ENCODE measurements at places on chromosomes 12 and 14. TPM values are rescaled to one million over a fixed set of nuclear protein-coding genes. Genes with fewer than 3 reads are reported as not detected.

Gene GYS2
- polyA plus RNA-seq = 0.24 TPM

GRCh38 chr12:26128168-26128567, 3.3 kb upstream of the BHLHE41 start:
- no peak for DNase-seq

DNA sequence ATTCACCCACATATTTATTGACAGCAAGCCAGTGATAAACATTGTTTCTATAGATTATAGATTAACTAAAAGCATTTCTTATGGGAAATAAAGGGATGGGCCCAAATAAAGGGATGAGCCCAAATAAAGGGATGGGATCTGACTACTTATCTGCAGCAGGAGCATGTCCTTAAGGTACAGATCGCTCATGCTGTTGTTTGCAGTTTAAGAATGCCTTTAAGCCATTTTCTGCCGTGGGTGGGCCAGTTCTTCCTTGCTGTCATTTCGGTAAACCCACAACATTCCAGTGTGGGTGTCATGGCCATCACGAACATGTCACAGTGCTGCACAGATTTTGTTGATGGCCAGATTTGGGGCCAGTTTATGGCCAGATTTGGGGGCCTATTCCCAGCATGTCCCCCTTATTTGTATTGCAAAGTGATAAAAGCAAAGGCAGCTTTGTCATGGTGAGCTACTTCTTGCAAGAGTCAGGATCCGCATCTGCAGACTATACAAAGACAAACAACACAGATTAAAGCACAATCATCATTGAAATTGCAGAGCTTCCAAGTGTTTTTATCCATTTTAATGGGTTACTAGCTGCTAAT, 700.7 kb downstream of the LRFN5 start:
- no peak for DNase-seq

- DNase-seq = no peak
Observed at GRCh38 chr12:84661786-84662185, 250.8 kb downstream of the SLC6A15 start.

GRCh38 chr12:10771132-10771733, 31.2 kb downstream of the TAS2R7 start:
- DNase-seq = peak; percentile 25

- no peak for DNase-seq
Observed at GRCh38 chr12:90254796-90255195, 546.2 kb upstream of the ATP2B1 start.

All from forelimb muscle (tissue), 1 donor.